Endodermal cell (in vitro differentiated cells): ENCODE measurements at places on chromosomes 4 and X. TPM values are rescaled to one million over a fixed set of nuclear protein-coding genes. Genes with fewer than 3 reads are reported as not detected.
A peak's percentile ranks its signal among the peaks of the same experiment; 100 is the strongest.

DNA sequence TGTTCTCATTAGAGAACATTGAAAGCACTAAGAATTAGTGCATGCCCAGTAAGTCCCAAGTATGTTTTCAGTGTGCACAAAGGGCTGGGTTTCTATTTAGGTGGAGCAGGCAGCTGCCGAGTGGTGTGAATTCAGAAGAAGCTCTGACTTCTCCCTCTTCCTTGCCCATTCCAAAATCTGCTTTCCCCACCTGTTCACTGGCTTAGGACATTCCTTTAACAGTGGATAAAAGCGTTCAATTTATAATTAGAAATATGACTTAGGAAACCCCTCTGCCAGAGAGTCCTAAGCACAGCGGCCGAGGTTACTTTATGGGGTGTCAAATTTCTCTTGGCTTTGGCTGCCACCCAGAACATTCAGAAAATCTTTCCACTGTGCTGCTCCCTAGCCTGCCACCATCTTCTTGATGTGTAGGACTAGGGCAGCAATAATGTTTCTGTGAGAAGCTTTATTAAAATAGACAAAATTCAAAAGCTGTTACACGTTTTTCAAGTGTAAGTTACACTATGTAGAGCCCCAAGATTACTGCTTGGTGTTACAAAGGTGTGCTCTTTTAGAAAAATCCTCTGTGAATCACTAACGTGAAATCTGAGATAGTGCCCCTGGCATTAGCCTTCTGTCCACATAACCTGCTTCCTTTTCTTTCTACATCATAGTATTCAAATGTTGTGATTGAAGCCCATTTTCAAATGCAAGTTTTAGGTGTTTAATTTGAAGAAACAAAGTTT lies 191.6 kb upstream of the ANKRD50 start:
- H3K4me1 ChIP-seq, result peaks cover 6% of the 10 kb centered on the region
- no peak overlapping the region for H3K27ac ChIP-seq
- no peak overlapping the region for H3K4me3 ChIP-seq
- peak; percentile 53 for DNase-seq

MAGEA2 gene
- total RNA-seq, result 0.53 and 0.63 TPM in 2 replicates

GNRHR gene
- not detected in 3 replicates for total RNA-seq

GRCh38 chrX:134174859-134175258 lies 62.1 kb upstream of the CCDC160 start:
- peaks cover 3% of the 10 kb centered on the region for H3K4me1 ChIP-seq
- H3K27ac ChIP-seq, result peak overlapping the region; percentile 94
- no peaks in the 10 kb centered on the region for H3K27me3 ChIP-seq
- peak overlapping the region; percentile 80 for H3K4me3 ChIP-seq

DNA sequence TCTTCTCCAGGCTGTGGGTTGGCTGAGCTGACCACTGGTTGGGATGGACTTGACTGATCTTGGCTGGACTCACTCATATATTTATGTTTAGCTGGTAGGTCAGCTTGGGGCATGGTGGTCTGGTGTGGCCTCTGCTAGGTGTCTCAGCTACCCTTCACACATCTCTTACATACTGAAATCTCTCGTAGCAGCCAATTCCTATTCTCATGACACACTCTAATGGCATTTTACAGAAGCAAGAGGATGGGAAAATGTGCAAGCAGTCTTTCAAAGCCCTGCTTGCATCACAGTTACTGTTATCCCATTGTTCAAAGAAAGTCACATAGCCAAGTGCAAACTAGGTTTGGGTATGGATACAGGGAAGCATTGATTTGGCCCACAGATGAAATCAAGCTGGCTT lies 55.5 kb upstream of the PCDH18 start:
- no peak overlapping the region for H3K27ac ChIP-seq
- no peaks in the 10 kb centered on the region for H3K27me3 ChIP-seq
- no peaks in the 10 kb centered on the region for H3K36me3 ChIP-seq
- H3K4me3 ChIP-seq, result no peak overlapping the region

MAGEA9B gene
- total RNA-seq, result not detected in 2 replicates
